ENCODE measurements at places on chromosomes 6 and 20.

DNA sequence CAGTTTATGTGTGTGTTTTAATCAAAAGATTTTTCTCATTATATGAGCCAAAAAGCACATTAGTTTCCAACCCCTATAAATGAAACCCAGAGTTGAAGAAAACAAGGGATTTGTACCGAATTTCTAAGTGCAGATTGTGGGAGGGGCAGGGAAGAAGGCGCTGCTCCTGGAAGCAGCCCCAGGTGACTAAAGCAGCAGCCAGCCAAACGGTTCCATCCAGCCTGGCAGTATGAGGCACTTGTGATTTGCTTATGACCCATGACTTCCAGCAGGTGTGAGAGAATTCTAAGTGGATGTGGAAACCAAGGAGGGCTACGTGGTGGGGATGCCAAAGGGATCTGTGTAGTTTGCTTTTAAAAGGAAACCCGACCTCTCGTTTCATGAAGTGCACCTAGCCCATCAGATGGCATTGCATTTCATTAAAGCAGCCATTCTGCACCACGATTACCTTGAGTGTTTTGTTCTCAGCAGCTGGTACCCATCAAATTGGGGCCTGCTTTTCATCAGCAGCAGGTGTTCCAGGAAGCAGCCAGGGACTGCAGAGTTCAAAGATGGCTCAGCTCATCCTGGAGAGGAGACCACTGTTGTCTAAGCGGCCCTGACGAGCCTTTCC, 79.1 kb downstream of the DTD1 start:
- DNase-seq, result no peak

- no peak for DNase-seq
Measured at GRCh38 chr6:131685266-131685780, 15.9 kb downstream of the OR2A4 start.

DNA sequence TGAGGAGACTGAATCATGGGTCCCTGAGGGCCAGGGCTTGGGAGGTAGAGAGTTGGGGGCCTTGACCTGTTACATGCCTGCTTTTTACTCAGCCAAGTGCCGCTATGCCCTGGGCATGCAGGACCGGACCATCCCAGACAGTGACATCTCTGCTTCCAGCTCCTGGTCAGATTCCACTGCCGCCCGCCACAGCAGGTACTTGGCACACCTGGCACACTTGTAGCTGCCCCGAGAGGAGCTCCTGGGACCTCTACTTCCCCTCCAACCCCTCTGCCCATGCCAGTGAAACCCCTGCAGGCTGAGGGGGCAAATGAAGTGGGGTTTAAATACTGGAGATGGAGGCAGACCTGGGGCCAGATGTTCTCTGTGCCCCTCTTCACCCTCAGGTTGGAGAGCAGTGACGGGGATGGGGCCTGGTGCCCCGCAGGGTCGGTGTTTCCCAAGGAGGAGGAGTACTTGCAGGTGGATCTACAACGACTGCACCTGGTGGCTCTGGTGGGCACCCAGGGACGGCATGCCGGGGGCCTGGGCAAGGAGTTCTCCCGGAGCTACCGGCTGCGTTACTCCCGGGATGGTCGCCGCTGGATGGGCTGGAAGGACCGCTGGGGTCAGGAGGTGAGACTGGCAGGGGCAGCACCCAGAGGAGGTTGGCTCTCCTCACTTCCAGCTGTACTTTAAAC, 4.6 kb downstream of the DDR1 start:
- no peak for DNase-seq

DNA sequence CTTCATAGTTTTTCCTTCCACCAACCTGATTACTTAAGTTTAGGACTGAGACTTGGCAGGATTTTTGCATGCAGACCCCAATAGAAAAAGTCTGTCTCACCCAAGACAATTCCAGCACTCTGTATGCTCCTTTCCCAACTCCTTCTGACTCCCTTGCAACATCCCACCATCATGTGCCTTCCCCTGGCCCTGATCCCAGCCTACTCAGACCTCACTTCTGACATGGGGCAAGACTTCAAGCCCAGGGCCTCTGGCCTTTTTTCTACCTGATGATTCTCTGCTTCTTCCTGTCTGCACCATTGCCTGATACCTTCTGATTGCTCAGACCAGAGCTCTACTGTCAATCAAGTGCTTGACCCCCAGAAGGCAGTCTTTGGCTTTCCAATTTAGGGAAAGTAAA, 96.6 kb downstream of the HAO1 start:
- no peak for DNase-seq

DNA sequence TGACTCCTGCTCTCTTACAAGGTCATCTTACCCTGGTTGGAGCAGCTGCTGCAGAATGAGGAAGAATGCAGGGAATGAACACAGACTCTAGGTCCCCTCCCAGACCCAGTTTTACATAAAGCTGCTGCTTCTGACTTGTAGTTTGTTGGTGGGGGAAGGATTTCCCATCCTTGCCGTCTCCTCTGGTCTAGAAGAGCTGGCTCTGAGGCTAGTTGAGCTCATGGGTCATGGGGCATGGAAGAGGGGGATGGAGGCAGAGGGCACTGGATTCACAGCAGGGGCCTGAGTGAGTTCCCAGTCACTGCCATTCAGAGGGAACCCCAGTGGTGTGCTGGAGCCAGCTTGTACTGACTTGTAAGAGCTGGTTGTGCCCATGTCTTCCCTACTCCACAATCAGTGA, 9.2 kb upstream of the GUCA1A start:
- no peak for DNase-seq

GRCh38 chr6:115945812-115946211, 114.9 kb downstream of the FRK start:
- DNase-seq, result no peak

DNA sequence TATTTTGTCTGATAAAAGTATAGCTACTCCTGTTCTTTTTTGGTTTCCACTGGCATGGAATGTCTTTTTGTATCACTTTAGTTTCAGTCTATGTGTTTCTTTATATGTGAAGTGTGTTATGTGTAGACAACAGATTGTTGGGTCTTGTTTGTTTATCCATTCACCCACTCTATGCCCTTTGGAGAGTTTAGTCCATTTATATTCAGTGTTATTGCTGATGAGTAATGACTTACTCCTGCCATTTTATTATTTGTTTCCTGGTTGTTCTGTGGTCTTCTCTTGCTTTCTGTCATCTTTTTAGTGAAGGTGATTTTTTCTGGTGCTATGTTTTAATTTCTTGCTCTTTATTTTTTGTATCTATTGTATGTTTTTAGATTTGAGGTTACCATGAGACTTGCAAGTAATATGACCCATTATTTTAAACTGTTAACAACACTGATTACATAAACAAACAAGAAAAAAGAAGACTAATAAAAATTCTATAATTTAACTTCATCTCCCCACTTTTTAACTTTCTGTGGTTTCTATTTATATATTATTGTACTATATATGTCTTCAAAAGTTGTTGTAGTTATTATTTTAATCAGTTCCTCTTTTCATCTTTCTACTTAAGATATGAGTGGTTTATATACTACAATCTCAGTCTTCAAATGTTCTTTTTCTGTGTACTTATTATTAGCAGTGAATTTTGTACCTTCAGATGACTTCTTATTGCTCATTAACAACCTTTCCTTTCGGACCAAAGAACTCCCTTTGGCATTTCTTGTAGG, 323.4 kb downstream of the BTBD9 start:
- DNase-seq, result no peak

DNA sequence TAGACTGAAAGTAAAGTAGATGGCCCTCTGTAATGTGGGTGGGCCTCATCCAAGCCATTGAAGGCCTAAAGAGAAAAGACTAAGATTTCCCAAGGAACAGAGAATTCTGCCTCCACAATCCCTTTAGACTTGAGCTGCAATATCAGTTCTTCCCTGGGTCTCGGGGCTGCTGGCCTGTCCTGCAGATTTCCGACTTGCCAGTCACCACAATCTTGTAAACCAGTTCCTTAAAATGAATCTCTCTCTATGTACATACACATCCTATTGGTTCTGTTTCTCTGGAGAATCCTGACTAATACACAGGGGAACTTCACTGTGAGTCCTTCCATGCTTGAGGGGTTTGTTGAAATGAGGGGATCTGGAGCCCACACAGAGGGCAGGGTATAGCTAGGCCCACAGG, 12.9 kb downstream of the CCDC170 start:
- DNase-seq, result no peak

- DNase-seq, result no peak
Measured at GRCh38 chr6:15508931-15509330, 153.9 kb downstream of the DTNBP1 start.

- no peak for DNase-seq
Measured at GRCh38 chr6:157645201-157645795, 177.7 kb upstream of the SNX9 start.
